ENCODE measurements at places on chromosomes 7 and 10.

DNA sequence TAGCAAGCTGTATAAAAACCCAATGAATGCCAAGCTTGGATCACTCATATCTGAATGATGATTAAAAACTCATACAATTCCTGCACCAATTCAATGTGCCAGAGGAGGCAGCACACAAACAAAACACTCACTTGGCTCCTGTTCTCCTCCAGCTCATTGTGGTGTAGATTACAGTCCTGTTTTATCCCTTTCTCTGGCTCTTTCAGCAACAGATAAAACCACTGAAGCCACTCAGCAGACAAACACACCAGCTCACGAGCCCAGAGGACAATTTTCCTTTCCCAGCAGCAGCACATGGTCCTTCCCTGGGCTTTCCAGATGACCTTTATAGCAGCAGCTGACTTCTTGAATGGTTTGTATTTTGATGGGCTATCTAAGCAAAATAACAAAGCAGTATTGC is 107.3 kb upstream of the STARD3NL start:
- DNase-seq, result no peak

DNA sequence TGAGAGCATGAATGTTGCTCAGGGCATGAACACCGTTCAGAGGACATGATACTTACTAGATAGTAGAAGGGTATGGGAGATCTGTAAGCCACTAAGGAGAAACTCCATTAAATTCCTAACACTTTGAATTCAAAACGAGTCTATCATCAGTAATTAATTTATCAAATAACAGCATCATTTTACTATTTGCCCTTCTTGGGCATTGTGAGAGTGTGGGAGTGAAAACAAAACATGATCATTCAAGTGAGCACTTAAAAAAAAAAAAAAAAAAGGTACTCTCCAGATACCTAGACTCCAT is 20.5 kb upstream of the ASB15 start:
- DNase-seq, result no peak

DNA sequence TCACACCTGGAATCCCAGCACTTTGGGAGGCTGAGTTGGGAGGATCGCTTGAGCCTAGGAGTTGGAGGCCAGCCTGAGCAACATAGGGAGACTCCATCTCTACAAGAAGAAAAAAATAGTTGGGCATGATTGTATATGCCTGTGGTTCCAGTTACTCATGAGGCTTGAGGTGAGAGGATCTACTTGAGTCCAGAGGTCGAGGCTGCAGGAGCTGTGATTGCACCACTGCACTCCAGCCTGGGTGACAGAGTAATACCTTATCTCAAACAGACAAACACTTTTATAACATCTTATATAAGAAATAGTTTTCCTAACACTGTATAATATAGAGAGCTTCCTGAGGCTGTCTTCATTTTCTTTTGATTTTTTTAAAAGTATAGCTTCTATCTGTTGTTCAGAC is 448.4 kb upstream of the COBL start:
- no peak for DNase-seq

- DNase-seq, result no peak
Observed at GRCh38 chr10:20257422-20257821, 441.2 kb downstream of the PLXDC2 start.

- DNase-seq, result no peak
Observed at GRCh38 chr7:1839701-1840100, 169.6 kb downstream of the ELFN1 start.

DNA sequence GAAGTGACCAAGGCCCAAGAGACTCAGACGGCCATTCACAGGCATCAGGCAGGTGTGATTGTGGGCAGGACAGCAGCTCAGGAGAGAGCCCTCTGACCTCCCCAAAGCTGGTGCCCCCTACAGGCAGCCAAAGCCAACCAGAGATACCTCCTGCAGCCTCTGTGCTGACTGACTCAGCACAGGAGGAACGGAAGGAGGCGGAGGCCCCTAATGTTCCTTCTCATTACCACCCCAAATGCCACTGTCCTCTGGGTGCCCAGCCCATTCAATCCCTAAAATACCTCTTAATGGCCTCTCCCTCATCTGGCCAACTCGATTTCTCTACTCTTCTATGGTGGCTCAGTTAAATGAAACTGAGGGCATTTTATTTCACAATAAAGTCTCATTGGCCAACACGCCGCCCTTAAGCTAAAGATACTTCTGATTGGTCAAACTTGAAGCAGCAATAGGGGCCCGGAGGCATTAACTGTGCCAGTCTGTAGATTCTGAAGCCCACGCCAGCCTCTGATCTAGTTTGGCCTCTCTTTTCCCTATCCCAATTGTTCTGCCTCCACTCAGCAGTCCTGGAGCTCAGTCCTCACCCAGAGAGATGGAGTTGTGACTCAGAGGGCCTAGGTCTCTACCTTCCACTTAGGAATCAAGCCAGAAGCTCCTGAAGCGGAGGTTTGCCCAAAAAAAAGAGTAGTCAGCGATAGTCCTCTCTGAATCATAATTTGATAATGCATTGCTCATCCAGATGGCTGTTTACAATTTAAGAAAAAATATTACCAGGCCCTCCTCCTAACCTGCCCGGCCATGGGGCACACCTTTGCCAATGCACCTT is 1.2 kb downstream of the CYREN start:
- DNase-seq, result peak; percentile 79

GRCh38 chr10:69873135-69873639 is 71.5 kb downstream of the COL13A1 start:
- no peak for DNase-seq

- DNase-seq, result peak; percentile 57
Observed at GRCh38 chr7:43590862-43591557, 8.1 kb downstream of the STK17A start.

GRCh38 chr10:113496111-113497109 is 56.4 kb upstream of the HABP2 start:
- DNase-seq, result no peak

DNA sequence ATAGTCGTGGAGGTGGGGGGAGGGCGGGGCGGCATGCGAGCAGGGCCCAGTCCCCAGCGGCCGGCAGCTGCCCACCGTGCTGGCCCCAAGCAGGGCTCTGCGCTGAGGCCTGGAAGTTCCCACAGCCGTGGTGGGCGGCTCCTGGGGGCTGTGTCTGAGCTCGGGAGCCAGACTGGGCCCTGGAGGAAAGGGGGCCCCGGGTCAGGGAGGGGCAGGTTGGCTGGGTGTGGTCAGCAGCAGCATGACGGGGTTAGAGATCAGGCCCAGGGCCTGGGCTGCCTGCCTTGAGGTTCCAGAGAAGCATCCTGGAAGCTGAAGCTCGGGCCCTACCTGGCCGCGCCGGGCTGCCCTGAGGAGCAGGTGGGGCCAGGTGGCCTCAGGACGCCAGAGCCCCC is 22.1 kb downstream of the GET4 start:
- DNase-seq, result no peak

GRCh38 chr10:97919012-97919411 is 69.4 kb downstream of the GOLGA7B start:
- DNase-seq, result no peak

DNA sequence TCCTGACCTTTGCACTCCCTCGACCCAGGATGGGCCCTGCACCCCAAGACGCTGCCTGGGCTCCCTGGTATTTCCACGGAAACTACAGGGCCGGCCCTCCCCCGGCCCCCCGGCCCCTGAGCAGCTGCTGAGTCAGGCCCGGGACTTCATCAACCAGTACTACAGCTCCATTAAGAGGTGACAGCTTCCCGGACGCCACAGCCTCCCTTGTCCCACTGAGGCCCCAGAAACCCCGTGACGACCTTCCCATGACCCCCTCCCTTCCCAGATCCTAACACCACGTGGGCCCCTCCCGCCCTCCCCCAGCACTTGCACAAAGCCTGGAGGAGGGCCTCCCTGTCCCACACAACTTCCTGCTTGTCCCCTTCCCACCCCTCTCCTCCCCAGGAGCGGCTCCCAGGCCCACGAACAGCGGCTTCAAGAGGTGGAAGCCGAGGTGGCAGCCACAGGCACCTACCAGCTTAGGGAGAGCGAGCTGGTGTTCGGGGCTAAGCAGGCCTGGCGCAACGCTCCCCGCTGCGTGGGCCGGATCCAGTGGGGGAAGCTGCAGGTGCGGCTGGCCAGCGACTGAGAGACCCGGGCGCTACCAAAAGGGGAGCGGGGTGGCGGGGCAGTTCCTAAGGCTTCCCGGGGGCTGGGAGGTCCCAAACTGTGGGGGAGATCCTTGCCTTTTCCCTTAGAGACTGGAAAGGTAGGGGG is 5.7 kb downstream of the NOS3 start:
- DNase-seq, result no peak

DNA sequence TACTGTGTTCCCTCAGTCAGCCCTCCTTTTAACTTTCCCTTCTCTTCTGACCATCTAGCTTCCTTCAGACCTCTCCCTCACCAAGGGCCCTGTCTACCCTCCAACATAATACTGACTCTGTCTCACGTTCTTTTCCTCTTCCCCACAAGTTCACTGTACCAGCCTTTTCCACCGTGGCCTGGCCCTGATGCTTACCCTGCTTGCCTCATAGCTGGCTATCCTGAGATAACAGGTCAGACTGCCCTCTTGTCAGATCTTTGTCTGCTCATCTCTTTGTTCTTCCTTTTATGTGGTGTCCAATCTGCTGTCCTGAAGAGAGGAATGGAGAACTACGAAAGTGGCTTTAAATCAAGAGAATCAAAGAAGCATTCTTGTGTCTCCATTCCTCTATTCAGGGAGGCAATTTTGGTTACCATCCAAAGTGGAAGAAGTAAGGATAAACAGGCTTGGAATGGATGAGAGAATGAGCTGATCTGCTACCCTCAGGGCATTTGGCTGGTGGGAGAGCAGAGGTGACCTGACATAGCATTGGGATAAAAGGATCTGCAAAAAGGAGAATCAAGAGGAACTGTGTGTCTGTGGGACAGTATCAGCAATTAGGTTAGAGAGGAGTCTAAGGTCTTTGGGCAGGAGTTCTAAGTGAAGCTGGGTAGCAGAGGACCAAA is 8.1 kb downstream of the BTAF1 start:
- no peak for DNase-seq

DNA sequence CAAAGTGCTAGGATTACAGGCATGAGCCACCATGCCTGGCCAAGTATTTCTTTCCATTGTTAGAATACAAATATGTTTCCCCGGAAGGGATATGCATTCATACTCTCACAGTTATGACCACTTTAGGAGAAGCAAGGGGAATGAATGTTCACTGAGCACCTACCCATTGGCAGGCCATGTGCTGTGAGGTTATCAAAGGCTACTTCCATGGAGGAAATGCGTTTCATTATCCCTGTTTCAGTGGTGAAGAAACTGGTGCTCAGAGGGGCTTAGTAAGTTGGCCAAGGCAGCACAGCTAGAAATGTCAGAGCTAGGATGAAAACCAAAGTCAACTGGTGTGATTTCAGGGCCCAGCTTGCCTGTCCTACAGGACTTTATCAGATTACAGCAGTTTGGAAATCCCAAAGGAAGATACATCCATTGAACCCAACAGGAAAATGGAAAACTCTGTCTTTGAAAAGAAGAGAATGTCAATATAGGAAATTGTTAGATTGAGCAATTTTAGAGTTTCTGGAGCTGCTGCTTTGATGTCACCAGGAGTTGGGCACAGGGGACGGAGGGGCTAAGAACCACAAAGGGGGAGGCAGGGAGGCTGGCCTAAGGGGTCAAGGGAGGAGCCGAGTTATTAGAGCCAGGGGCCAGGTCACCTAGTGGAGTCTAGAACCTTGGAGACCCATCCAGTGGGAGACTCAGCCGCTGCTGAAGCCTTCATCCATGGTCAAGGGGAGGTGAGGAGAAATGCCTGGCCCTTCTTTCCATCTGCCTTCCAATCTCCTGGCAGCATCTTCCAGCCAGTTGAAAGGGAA is 319.8 kb downstream of the FRMD4A start:
- no peak for DNase-seq

- DNase-seq, result peak; percentile 62
Observed at GRCh38 chr10:6151087-6151977, 51.4 kb upstream of the PFKFB3 start.

GRCh38 chr10:99435986-99436638 is 5.7 kb upstream of the GOT1 start:
- no peak for DNase-seq

DNA sequence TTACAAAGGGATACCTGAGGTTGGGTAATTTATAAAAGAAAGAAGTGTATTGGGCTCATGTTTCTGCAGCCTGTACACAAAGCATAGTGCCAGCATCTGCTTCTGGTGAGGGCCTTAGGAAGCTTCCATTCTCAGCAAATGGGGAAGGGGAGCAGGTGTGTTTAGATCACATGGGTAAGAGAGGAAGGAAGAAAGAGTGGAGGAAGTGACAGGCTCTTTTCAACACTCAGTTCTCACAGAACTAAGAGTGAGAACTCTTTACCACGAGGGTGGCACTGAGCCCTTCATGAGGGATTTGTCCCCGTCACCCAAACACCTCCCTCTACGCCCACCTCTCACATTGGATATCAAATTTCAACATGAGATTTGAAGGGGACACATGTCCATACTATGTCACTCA is 506 bp upstream of the FAM170B start:
- DNase-seq, result no peak

DNA sequence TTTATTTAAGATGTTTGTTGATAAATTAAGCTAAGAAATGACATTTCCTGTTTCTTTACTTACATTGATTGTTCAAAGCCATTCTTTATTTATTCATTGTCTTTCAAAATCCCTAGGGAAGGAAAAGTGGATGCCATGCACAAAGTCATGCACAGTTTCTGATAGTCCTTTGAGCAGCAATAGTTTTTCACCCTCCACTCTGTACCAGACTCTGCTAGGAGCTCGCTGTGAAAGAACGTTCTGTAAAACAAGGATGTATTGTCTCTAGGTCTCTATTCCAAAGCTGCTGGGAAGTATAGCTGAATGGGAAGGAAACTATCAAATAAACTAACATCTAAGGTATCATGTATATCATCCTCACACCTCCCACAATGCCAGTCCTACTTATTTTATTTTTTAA is 7.8 kb upstream of the NOC3L start:
- no peak for DNase-seq

GRCh38 chr7:50822110-50822509 is 39.4 kb upstream of the GRB10 start:
- no peak for DNase-seq

DNA sequence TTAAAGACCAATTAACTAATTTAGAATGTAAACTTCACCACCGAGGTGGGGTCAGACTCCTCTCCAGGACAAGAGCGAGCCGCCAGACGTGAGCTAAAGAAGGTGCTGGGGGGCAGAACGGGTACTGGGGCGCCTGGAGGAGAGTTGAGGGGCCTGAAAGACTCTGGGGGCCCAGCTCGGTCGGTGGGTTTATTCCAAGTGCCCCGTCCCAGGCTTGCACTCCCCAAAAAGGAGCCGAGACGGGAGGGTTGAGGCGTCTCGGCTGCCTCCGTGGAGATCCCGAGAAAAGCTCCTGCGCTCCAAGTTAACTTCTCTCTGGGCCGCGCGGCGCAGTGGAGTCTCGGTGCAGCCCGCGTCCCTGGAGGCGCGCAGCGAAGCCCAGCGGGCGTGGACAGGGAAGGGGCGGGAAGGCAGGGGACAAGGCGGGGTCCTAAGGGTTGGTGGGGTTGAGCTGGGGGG is 553.3 kb downstream of the TFEC start:
- peak; percentile 20 for DNase-seq

GRCh38 chr7:2131341-2131740 is 101.4 kb downstream of the MAD1L1 start:
- DNase-seq, result no peak

DNA sequence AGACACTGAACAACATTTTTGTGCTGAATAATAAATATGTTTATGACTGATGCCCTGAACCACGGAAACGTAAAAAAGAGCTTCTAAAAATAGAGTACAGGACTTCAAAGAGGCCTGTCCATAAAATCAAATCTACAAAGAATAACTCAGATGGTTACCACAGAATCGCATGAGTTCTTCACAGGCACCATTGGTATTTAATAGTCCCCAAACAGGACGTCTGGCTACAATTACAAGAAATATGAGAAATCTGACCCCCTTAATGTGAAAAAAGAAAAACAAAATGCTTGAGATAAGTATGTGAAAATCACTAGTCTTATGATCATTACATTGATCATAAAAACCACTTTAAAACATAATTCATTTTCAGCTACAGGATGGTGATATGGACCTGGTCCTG is 20.8 kb downstream of the CYTH3 start:
- no peak for DNase-seq
